ENCODE measurements at places on chromosomes 16 and 17.

DNA sequence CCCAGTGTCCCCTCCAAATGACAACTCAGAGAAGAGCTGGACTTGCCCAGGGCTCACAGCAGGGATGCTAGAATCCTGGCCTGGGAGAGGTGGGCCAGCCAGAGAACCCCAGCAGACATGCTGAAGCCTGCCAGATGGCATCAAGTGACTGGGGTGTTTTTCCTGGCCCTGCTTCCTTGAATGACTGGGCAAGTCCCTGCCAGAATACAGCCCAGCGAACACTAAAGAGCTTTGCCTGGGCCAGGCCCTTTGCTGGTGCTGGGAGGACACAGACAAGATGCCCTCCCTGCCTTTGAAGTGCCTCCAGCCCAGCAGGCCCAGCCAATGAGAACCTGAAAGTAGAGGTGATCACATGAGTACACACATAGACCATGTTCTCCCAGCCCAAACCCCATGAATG, 11.5 kb downstream of the ZNF319 start:
- no peak for DNase-seq

- DNase-seq, result no peak
Observed at GRCh38 chr16:87066133-87067002, 250.8 kb downstream of the C16orf95 start.

DNA sequence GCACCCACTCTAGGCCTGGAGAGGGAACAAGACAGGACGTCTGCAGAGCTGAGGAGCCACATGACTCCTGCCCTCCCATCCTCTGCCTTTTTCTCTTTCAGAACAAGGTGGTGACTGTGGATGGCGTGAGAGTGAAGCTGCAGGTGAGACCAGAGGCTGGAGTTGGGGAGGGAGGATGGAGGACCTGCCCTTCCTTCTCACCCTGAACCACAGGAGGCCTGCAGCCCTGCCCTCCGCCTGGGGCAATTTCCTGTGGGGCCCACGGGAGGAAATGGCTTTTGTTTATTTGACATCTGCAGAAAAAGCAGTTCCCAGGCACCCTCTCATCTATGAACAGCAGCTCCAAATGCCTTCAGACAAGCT, 5.1 kb downstream of the RAB37 start:
- DNase-seq, result no peak

- no peak for DNase-seq
Observed at GRCh38 chr16:6027733-6028132, 930.1 kb upstream of the EEF2KMT start.

DNA sequence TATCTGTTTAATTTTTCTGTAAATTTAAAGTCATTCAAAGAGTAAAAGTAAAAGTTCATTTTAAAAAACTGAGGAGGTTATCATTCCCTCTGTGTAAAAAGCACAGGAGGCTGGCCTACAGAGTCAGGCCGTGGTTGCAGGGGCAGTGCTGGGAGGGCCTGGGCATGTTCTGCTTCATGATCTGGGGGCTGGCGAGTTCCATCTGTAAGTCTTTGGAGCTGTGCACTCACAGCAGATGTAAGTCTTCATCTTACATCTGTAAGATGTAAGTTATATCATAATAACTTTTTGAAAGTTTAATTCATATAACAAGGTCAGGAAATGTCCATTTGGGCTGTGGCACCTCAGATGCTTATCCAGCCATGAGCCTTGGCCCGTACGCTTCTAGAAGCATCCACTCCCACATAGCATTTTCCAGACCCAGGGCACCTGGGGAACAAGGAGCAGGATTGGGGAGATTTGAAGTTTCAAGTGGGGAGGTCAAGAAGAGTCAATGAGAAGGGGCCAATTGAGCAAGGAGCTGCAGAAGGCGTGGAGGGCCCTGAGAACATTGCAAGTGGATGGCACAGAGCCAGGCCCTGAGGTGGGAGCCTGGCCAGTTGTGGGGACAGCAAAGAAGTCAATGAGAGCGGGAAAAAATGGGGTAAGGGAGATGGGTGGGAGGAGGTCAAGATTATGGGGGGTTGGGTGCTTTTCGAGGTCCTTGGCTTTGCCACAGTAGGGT, 54.1 kb downstream of the TNFRSF13B start:
- no peak for DNase-seq

- no peak for DNase-seq
Observed at GRCh38 chr17:77667478-77667877, 291.0 kb upstream of the TNRC6C start.

Data from activated T-cell treated with anti-CD3 and anti-CD28 coated beads for 4 hours (primary cell).